ENCODE measurements at places on chromosomes 12 and 14.

- DNase-seq, result no peak
These were observed 345.2 kb downstream of the ZFP36L1 start for GRCh38 chr14:68447581-68448251.

DNA sequence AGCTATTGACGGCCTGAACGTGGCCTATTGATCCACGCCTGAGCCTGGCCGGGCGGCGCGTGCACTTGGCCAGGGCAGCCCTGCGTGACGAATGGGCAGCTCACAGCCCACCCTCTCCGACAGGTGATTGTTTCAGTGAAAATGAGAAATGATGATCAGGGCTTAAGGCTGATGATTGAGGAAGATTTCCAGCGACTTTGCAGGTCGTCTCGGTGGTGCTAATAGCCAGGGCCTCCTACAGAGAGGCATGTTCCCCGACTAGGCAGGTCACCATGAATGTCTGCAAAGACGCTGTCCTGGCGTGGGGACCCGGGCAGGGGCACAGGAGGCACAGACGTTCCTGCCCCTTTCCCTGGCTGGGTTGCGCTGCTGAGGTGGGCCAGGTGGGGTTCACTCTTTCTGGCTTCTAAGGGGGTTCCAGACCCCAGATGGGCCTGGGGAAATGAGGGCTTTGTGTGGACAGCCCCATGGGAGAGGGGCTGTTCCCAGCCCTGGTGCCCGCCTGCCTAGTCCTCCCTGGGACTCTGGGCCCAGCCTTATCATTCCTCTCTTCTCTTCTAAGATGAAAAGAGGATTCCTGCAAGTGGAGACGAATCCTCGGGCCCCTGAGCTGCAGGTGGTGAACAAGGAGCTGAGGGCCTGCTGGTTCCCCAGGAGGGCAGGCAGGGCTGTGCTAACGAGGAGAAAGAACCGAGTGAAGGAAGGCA lies 157.4 kb downstream of the KIF26A start:
- DNase-seq, result no peak

- no peak for DNase-seq
These were observed 304.6 kb downstream of the BMP4 start for GRCh38 chr14:53652068-53652467.

GRCh38 chr12:93273834-93274564 lies 103.7 kb upstream of the NUDT4 start:
- no peak for DNase-seq

DNA sequence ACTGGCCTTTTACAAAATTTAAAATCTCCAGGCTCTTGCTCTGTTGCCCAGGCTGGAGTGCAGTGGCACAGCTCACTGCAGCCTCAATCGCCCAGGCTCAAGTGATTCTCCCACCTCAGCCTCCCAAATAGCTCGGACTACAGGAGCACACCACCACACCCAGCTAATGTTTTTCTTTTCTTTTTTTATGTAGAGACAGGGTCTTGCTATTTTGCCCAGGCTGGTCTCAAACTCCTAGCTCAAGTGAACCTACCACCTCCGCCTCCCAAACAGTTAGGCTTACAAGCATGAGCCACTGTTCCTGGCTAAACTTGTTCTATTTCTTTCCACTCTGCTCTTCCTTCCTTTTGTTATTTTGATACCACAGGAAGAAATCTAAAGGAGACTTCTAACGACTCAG lies 15.2 kb downstream of the SYNJ2BP start:
- DNase-seq, result no peak

GRCh38 chr12:4891866-4892265 lies 17.8 kb upstream of the KCNA1 start:
- DNase-seq, result no peak

DNA sequence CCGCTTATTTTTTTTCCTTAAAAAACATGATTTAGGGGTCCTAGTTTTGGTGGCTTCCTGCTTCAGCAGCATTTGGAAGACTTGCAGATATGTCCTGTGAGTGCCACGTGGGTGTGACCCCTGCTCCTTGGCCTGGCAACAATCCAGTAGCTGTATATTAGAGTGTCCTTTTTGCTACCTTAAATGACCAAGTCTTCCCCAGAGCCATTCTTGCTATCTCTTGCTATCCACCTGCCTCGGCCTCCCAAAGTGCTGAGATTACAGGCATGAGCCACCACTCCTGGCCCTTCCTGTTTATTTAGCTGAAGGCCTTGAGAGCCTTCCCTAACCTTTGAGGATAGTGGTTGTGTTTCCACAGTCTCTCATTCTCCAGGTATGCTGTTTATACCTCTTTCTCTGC lies 17.0 kb downstream of the TPCN1 start:
- no peak for DNase-seq

- no peak for DNase-seq
These were observed 13.3 kb downstream of the GLIPR1L2 start for GRCh38 chr12:75404231-75404630.

- DNase-seq, result no peak
These were observed 54.3 kb downstream of the HMGA2 start for GRCh38 chr12:65878540-65878939.

DNA sequence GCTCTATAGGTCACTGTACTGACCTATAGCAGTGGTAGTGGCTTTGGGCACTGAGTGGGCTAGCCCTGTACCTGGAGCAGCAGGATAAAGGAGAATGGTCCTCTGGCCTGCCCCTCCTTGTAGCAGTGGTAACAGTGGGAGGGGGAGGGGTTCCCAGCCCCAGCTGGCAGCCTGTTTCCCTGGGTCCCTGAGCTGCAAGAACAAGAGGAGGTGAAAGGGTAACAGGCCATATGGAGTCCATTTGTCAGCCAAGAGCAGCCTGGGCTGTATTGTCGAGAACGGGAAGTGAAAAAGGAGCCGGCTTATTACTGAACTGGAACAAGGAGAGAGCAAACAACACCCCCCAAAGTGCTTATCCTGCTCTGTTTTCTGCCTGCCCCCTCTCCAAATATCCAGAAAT lies 73.8 kb upstream of the SRSF5 start:
- DNase-seq, result no peak

GRCh38 chr14:26395726-26396125 lies 202.1 kb downstream of the NOVA1 start:
- no peak for DNase-seq

DNA sequence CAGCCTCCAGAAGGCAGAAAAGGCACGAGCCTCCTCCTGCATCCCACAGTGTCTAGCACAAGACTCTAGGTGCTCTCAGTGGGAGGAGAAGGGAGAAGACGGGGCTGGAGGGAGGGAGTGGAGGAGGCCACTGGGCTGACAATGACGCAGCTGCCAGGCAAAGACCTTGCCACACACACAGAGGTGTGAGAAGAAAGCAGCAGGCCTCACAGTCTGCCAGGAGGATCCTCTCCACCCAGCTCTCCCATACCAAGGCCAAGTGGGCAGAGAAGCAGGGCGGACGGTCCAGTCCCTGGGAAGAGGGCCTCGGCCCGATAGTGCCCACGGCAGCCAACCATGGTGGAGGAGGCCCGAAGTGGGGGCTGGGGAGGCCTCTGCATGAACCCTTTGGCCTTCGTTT lies 78.9 kb downstream of the NCOR2 start:
- no peak for DNase-seq

- no peak for DNase-seq
These were observed 123.1 kb upstream of the PARP11 start for GRCh38 chr12:3996322-3996721.

GRCh38 chr14:102608064-102608446 lies 15.6 kb downstream of the RCOR1 start:
- DNase-seq, result no peak

DNA sequence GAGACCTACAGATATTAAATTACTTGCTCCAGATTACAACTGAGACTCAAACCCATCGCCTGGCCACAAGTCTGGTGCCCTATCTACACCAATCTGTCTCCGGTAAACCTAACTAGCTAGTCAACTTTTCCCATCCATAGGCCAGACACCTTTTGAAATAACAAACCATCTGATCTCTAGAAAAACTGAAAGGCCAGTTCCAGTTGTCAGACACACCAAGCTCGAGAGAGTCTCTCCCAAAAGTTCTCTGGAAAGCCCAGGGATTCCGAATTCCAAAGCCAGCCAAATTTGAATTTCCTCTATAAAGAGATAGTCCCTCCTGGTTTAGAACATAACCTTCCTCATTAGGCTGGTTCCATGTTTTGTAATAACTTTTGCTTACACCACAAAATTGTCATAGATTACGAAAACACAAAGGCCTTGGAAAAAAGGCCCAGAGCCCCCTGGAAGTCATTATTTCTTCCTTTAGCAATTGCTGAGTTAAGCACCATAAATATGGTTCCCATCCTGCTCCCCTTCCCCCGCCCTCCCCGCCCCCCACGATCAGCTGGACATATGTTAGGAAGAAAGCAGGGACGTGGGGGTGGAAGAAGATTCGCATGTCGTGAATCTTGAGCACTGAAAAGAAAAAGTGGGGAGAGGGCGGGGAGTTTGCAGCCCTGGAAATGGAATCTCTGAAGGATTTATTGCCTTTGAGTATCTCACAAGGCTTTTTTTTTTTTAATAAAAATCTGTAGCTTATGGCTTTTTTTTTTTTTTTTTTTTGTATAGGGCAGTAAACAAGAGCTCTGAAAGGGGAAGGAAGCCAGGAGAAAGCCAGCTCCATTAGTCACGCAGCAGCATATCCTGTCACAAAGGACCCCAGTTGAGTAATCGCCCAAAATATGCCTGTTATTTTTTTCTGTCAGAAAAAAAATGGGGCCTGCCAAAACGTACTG lies 110.4 kb downstream of the ZFP36L1 start:
- no peak for DNase-seq

DNA sequence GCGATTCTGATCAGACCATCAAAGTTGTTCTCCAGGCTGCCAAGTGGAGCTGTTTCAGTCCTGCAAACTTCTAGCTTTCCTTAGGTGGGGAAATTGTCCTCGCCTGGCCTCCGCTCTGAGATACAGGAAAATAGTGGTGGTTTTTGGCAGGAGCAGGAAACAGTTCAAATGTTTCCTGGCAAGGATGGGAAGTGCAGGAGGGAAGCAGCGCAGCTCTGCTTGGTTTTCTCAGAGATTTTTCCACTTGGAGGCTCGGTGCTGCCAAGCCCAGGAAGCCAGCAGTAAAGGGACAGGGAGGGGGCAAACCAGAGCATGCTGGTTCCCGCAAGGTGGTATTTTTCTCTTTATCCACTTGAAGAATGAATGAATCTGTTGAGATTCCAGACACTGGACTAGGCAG lies 17.0 kb downstream of the TMEM63C start:
- no peak for DNase-seq

- DNase-seq, result no peak
These were observed 8.8 kb downstream of the DHRS1 start for GRCh38 chr14:24290746-24291145.

- DNase-seq, result no peak
These were observed 1.5 kb downstream of the PRKCH start for GRCh38 chr14:61322799-61323290.

All from stimulated activated naive CD8-positive, alpha-beta T cell treated with anti-CD3 and anti-CD28 coated beads, Interleukin-15, amount 100 ng/mL, for 72 hours (primary cell).